ENCODE measurements at places on chromosomes 16 and 17.

- DNase-seq, result no peak
Observed at GRCh38 chr16:6362321-6362720, 970.3 kb upstream of the RBFOX1 start.

GRCh38 chr17:69575346-69575761 lies 160.9 kb downstream of the MAP2K6 start:
- DNase-seq, result no peak

DNA sequence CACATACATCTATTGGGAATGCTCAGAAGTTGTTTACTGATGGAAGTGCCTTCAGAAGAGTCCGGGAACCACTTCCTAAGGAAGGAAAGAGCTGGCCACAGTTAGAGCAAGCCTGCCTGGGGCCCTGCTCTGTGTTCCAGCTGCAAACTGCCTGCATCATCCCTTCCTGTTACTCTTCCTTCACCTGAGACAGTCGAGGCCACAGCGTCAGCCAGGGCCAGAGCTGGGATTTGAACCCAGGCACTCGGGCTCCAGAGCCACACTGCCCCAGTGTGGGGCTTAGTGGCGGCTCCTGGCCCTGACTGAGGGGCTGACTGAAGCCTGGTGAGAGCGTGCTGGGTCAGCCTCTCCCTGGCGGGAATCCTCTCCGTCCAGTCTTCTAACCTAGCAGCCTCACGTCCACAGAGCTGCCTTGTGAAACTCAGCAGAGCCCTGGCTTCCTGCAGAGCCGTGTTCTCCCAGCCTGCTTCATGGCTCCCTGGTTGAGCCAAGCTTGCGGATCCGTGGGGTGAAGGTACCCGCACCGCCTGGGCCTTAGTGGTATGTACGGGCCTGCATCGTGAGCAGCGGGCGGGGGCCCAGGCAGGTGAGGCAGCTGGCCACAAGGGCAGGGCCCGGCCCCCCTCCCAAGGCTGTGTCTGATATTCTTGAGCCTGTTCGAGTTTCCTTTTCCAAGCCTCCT lies 4.6 kb upstream of the C17orf99 start:
- no peak for DNase-seq

GRCh38 chr17:81160306-81160705 lies 5.0 kb upstream of the PVALEF start:
- no peak for DNase-seq

DNA sequence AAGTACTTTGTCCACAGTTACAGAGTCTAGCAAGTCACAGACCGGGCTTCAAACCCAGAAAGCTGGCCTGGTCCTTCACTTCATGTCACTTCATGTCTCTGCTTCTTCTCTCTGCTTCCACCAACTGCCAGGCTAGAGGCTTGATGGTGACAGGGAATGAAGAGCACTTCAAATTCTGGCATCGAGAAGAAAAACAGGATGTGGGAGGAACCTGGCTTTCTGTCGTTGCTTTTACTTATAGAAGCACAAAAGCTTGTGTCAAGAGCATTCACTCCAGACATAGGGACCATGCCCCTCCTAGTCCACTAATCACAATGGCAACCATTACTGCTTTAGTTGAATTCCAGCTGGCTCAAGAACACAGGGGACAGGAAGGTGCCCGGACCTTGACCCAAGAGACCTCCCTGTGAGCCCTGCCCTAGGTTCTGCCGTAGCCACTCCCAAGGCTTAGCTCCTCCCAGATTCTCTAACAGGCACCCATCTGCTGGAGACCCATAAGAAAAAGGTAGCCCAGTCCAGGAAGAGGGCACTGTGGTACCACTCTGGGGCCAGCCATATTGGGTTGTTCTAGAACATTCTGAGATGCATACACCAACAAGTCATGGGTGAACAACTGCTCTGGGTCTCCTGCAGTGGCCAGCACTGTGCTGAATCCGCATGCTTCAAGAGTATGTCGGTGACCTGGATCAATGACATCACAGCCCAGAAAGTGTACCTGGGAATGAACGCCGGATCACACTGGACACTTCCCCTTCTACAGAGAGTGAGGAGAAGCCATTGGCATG lies 181.8 kb downstream of the C16orf95 start:
- no peak for DNase-seq

Data from stimulated activated CD4-positive, alpha-beta T cell treated with anti-CD3 and anti-CD28 coated beads, Interleukin-2, amount 100 ng/mL, for 4 hours (primary cell).